Activated T-helper 17 cell treated with anti-CD3 and anti-CD28 coated beads, Interleukin-2, amount 50 U/mL, for 72 hours (primary cell): ENCODE measurements at places on chromosomes 2 and 18. TPM values are rescaled to one million over a fixed set of nuclear protein-coding genes. Genes with fewer than 3 reads are reported as not detected.
A peak's percentile ranks its signal among the peaks of the same experiment; 100 is the strongest.

GRCh38 chr18:49617865-49618264 is 56.0 kb downstream of the LIPG start:
- no peak overlapping the region for H3K4me3 ChIP-seq
- H3K4me1 ChIP-seq = peaks cover 6% of the 10 kb centered on the region
- H3K36me3 ChIP-seq = no peaks in the 10 kb centered on the region
- H3K27ac ChIP-seq = no peak overlapping the region
- no peak for ATAC-seq

GRCh38 chr2:16862471-16862870 is 196.8 kb upstream of the CYRIA start:
- H3K4me1 ChIP-seq = no peaks in the 10 kb centered on the region
- H3K27ac ChIP-seq = no peak overlapping the region
- no peaks in the 10 kb centered on the region for H3K27me3 ChIP-seq
- no peaks in the 10 kb centered on the region for H3K36me3 ChIP-seq

DNA sequence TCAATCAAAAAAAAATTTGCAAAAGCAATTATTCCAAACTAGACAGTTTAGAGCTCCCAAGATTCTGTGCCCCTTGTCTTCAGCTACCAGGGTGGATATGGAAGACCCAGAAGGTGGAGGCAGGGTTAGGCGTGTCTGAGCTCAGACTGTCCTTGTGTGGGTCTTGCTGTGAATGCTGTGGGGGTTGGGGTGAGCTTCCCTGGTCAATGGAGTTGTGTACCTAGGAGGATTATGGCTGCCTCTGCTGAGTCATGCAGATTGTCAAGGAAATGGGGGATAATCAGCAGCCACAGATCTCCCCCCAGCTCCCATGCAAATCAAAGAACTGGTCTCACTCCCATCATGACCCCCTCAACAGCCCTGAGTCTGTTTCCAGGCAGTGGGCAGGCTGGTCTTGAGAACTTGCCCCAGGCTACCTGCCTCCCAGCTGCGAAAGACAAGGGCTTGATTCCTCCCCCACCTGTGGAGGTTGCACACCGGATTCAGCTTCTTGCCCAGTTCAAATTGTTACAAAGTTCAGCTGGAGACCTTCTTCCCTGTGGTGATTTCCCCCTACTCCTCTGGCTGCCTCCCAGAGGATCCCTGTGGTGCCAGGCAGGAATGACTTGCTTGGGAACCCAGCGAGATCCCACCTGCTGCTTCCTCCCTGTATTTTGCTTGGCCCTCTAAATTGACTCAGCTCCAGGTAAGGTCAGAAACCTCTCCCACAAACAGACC is 77.0 kb downstream of the RAD51AP2 start:
- no peak for ATAC-seq
- no peak overlapping the region for H3K4me3 ChIP-seq
- no peaks in the 10 kb centered on the region for H3K27me3 ChIP-seq
- H3K27ac ChIP-seq = no peak overlapping the region
- no peaks in the 10 kb centered on the region for H3K36me3 ChIP-seq

- H3K36me3 ChIP-seq = no peaks in the 10 kb centered on the region
- H3K27ac ChIP-seq = no peak overlapping the region
- ATAC-seq = no peak
Measured at GRCh38 chr18:75529394-75529793, 101.9 kb upstream of the SMIM21 start.

GRCh38 chr2:191866195-191866594 is 19.3 kb upstream of the CAVIN2 start:
- H3K36me3 ChIP-seq = no peaks in the 10 kb centered on the region
- ATAC-seq = no peak
- H3K4me3 ChIP-seq = no peak overlapping the region
- no peak overlapping the region for H3K27ac ChIP-seq
- H3K4me1 ChIP-seq = no peaks in the 10 kb centered on the region

DNA sequence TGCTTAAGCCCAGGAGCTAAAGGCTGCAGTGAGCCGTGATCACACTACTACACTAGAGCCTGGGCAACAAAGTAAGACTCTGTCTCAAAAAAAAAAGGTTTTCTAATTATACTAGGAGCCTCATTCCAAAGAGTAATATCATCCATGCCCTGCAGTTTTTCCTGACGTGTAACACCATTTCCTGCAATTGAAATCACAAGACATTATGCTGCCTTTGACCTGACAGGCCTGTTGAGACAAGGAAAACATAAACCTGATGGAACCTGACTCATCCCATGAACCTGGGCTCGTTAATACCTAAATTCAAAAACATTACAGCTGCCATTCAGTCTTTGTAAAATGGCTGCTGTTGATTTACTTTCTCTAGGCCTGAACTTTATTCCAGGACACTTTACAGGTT is 58.7 kb upstream of the PEX13 start:
- no peaks in the 10 kb centered on the region for H3K27me3 ChIP-seq
- peaks cover 6% of the 10 kb centered on the region for H3K36me3 ChIP-seq
- H3K4me3 ChIP-seq = no peak overlapping the region
- no peak overlapping the region for H3K27ac ChIP-seq
- no peaks in the 10 kb centered on the region for H3K4me1 ChIP-seq

- H3K27ac ChIP-seq = no peak overlapping the region
- peaks cover 8% of the 10 kb centered on the region for H3K36me3 ChIP-seq
- H3K4me3 ChIP-seq = no peak overlapping the region
Measured at GRCh38 chr2:100395532-100396350, 21.7 kb downstream of the CHST10 start.

DNA sequence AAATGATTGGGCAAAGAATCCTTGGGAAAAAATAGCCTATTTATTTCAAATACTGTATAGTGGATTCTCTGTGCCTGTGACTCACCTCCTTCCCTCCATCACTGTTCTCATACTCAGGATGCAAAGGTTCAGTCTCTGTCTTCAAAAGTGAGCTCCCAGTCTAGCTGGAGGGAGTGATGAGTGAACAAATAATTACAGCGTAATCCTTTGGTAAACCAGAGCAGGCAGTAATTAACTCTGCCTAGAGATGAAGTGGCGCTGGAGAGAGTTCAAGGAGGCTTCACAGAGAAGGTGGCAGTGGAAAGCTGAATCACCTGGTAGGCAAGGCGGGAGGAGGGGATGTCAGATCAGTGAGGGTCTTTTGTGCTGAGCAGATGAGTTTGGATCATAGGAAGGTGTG is 6.5 kb downstream of the DGUOK start:
- peak overlapping the region; percentile 55 for H3K27ac ChIP-seq
- peak overlapping the region; percentile 62 for H3K4me3 ChIP-seq
- peaks cover 88% of the 10 kb centered on the region for H3K36me3 ChIP-seq
- peak; percentile 9 for ATAC-seq

- peaks cover 6% of the 10 kb centered on the region for H3K27me3 ChIP-seq
- H3K4me1 ChIP-seq = peaks cover 4% of the 10 kb centered on the region
- no peak overlapping the region for H3K27ac ChIP-seq
- no peak overlapping the region for H3K4me3 ChIP-seq
- ATAC-seq = no peak
Measured at GRCh38 chr2:98388601-98389250, 42.5 kb downstream of the CNGA3 start.

DNA sequence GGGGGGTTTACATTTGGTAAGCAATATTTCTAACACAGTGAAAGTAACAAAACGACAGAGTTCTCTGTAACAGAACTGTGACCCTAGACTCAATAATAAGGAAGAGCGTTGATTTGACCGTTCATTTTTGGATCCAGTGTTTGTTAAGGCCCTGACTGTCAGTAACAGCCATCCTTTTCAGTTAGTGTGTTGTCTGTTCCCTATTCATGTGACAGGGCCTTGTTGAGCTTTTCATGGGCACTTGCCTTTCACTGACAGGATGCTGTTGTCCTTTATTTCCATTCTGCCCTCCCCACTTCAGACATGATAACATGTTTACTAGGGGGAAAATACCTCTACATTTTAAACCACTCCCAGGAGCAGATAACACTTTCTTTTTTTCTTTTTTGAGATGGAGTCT is 45.8 kb downstream of the MAP4K4 start:
- peaks cover 54% of the 10 kb centered on the region for H3K4me1 ChIP-seq
- peak; percentile 29 for ATAC-seq

GRCh38 chr2:154699575-154699930 is 1.1 kb downstream of the KCNJ3 start:
- ATAC-seq = no peak
- H3K4me1 ChIP-seq = peaks cover 5% of the 10 kb centered on the region
- peaks cover 28% of the 10 kb centered on the region for H3K27me3 ChIP-seq
- H3K36me3 ChIP-seq = no peaks in the 10 kb centered on the region
- no peak overlapping the region for H3K27ac ChIP-seq

GRCh38 chr2:76711490-76711889 is 810.7 kb downstream of the LRRTM4 start:
- no peak overlapping the region for H3K27ac ChIP-seq
- H3K4me1 ChIP-seq = no peaks in the 10 kb centered on the region
- no peak for ATAC-seq
- no peak overlapping the region for H3K4me3 ChIP-seq
- no peaks in the 10 kb centered on the region for H3K36me3 ChIP-seq

The SCN1A gene
- total RNA-seq = not detected
